ENCODE measurements at places on chromosomes 1 and 21.
A peak's percentile ranks its signal among the peaks of the same experiment; 100 is the strongest.

GRCh38 chr1:230509281-230509977, 83.3 kb upstream of the PGBD5 start:
- no peaks in the 10 kb centered on the region for H3K36me3 ChIP-seq
- DNase-seq: no peak
- peaks cover 6% of the 10 kb centered on the region for H3K4me1 ChIP-seq
- H3K4me3 ChIP-seq: no peak overlapping the region
- peaks cover 19% of the 10 kb centered on the region for H3K27me3 ChIP-seq
- H3K27ac ChIP-seq: no peak overlapping the region

DNA sequence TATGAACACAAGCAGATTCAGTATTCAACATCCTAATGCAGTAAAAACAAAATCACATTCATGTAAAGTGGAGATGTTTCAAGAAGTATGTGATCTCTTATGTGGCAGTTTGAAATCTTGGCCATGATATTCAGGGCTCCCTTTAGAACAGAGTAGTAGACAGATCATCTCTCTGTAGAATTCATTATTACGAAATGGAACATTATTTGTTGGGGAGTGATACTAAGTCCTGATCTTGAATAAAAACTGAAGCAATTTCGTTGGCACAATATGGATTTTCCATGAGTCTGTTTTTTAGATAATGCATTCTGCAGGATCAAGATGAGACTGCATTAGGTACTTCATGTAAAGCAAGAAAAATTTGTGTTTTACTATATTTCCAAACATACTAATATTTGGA, 264.4 kb upstream of the NRIP1 start:
- H3K36me3 ChIP-seq: no peaks in the 10 kb centered on the region
- no peak overlapping the region for H3K4me3 ChIP-seq
- DNase-seq: no peak
- no peak overlapping the region for H3K27ac ChIP-seq
- no peaks in the 10 kb centered on the region for H3K4me1 ChIP-seq
- H3K27me3 ChIP-seq: peaks cover 4% of the 10 kb centered on the region

- no peak overlapping the region for H3K27ac ChIP-seq
- H3K4me1 ChIP-seq: no peaks in the 10 kb centered on the region
- no peak for DNase-seq
- no peak overlapping the region for H3K4me3 ChIP-seq
- no peaks in the 10 kb centered on the region for H3K36me3 ChIP-seq
Observed at GRCh38 chr1:83918688-83919285, 80.1 kb downstream of the TTLL7 start.

- no peak overlapping the region for H3K4me3 ChIP-seq
- H3K4me1 ChIP-seq: peaks cover 13% of the 10 kb centered on the region
- peak; percentile 3 for DNase-seq
- peaks cover 20% of the 10 kb centered on the region for H3K27me3 ChIP-seq
- peaks cover 2% of the 10 kb centered on the region for H3K36me3 ChIP-seq
Observed at GRCh38 chr1:8821084-8821483, 3.6 kb upstream of the RERE start.

DNA sequence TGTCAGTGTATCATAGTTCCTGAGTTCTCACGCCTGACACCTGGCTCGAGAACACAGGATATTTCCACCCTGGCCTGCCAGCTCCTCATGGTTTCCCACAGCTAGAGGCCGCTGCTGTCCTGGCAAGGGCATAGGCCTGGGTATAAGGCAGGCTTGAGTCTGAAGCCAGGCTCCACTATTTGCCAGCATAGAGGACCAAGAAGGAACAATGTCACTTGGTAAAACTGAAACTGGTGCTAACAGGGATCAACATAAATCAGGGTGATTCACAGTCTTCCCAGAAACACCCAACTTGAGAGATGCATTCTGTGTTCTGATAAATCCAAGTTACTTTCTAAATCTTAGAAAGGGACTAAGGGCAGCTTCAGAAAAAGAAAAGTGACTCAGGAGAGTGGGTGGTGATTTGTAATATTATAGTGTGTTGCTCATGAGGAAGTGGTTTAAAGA, 6.9 kb upstream of the S100A2 start:
- H3K27ac ChIP-seq: peak overlapping the region; percentile 42
- no peaks in the 10 kb centered on the region for H3K36me3 ChIP-seq
- DNase-seq: peak; percentile 73
- H3K4me1 ChIP-seq: peaks cover 32% of the 10 kb centered on the region

DNA sequence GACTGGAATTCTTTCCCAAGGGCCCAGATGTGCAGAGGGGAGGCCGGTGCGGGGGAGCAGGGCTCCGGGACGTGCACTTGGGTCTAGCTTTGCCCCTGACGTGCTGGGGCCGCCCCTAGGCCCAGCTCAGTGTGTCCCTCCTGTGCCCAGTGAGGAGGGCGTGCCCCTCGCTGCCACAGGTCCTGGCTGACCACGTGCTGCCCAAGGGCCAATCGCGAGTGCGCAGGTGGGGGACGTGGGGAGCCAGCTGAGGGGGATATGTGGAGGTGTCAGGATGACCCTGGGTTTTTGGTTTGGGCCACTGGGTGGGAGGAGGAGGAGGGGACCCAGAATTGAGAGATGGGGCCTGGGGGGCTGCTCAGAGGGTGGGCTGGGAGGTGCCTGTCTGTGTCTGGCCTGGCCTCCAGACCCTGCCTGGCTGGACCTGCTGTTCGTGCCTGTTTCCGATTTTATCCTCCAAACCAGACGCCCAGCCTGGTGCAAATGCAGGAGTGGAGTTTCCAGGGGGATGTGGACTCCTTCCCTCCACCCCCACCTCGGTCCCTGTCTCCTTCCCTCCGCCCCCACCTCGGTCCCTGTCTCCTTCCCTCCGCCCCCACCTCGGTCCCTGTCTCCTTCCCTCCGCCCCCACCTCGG, 6.1 kb upstream of the RNF223 start:
- peaks cover 5% of the 10 kb centered on the region for H3K27me3 ChIP-seq
- peaks cover 4% of the 10 kb centered on the region for H3K4me1 ChIP-seq
- no peak overlapping the region for H3K4me3 ChIP-seq
- DNase-seq: no peak
- no peaks in the 10 kb centered on the region for H3K36me3 ChIP-seq

DNA sequence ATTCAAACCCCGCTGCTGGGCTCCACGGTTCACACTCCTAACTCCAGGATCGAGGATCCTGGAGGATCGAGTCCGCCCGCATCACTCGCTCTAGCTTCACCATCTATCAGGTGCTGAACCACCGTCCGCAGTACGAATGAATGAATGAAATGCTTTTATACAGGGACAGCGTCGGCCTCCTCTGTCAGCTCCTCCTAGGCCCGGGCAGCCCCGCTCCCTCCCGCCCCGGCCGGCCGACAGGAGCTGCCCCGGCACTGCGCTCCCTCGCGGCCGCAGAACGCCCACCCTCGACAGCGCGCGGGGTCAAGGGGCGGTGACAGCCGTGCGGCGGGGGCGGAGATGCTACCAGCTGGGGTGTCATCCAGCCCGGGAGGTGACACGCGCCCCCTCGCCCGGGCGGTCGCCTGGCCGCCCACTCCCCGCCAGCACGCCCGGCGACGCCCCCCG, 520 bp downstream of the ZBTB17 start:
- peak overlapping the region; percentile 83 for H3K27ac ChIP-seq
- peak overlapping the region; percentile 81 for H3K4me3 ChIP-seq
- H3K36me3 ChIP-seq: peaks cover 25% of the 10 kb centered on the region
- peaks cover 27% of the 10 kb centered on the region for H3K4me1 ChIP-seq
- DNase-seq: peak; percentile 85
- no peaks in the 10 kb centered on the region for H3K27me3 ChIP-seq

GRCh38 chr1:171019971-171020370, 70.7 kb upstream of the FMO3 start:
- H3K36me3 ChIP-seq: no peaks in the 10 kb centered on the region
- no peaks in the 10 kb centered on the region for H3K27me3 ChIP-seq
- no peak overlapping the region for H3K27ac ChIP-seq
- H3K4me1 ChIP-seq: no peaks in the 10 kb centered on the region
- DNase-seq: no peak

GRCh38 chr21:41957991-41958766, 4.4 kb upstream of the C2CD2 start:
- no peak overlapping the region for H3K27ac ChIP-seq
- H3K4me1 ChIP-seq: peaks cover 4% of the 10 kb centered on the region
- DNase-seq: no peak
- H3K27me3 ChIP-seq: peaks cover 41% of the 10 kb centered on the region
- H3K36me3 ChIP-seq: no peaks in the 10 kb centered on the region
- H3K4me3 ChIP-seq: no peak overlapping the region
